ENCODE measurements at places on chromosomes 3 and 15. TPM values are rescaled to one million over a fixed set of nuclear protein-coding genes. Genes with fewer than 3 reads are reported as not detected.

OR5K2 gene
- total RNA-seq: not detected

CRYGS gene
- 0.67 TPM for total RNA-seq

CPN2 gene
- total RNA-seq: not detected

SNX22 gene
- 12.4 TPM for total RNA-seq

RAMAC gene
- 13.9 TPM for total RNA-seq

ZBTB47 gene
- 92.4 TPM for total RNA-seq

AHSG gene
- not detected for total RNA-seq

CD80 gene
- total RNA-seq: 0.20 TPM

AGTR1 gene
- total RNA-seq: 22.6 TPM

DCBLD2 gene
- total RNA-seq: 55.8 TPM

CCDC39 gene
- not detected for total RNA-seq

GRCh38 chr15:101534376-101534970 is 45.0 kb upstream of the PCSK6 start:
- peak; percentile 42 for DNase-seq

- no peak for DNase-seq
Measured at GRCh38 chr3:49512781-49513355, 41.4 kb upstream of the BSN start.

- DNase-seq: peak; percentile 65
Measured at GRCh38 chr3:4493941-4494894, 1.1 kb downstream of the ITPR1 start.

DNA sequence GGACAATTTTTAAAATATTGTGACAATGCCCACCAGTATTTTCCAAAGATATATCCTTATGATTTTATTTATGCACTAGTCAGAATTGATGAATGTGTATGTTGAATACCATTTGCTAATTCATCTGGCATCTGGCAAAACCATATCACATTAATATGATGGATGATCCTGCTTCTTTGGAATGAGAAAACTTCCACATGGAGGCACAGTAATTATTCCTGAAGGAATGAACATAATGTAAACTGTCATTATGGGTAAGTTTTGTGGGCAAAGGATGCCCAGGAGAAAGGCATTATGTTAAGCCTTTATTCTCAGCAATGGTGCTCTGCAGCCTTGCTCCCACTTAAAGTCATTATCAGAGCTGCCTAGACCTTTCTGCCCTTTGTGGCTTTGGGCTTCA is 113.0 kb upstream of the MME start:
- DNase-seq: no peak

DNA sequence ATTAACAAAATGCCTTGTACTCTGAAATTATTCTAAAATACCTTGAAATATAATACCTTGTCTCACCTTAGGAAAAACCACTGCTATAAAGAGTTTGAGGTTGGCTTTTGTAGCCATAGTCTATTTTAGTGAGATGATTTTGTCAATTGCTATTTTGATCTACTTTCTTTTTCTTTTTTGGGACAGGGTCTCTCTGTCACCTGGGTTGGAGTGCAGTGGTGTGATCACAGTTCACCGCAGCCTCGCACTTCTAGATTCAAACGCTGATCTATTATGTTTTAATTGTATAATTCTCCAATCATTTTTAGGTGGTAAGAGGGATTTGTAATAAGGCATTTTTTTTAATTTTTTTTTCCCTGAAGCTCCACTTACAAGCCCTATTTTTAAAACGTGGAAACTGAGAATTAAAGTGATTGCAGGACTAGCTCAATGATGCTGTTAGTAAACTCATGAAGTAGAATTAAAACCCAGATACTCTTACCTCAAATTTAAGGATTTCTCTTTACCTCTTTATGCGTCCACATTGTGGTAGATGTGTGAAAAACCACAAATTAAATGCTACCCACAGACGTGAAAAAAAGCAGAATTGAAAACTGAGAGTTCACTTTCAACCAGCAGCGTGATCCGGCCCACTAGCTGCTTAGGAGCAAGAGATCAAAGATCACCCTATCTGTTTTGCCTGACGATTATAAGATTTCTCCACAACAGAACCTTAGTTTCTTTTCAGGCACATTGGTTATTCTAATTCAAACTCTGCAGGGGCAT is 384.2 kb downstream of the CGGBP1 start:
- no peak for DNase-seq

GRCh38 chr3:23165571-23165970 is 37.6 kb upstream of the UBE2E2 start:
- no peak for DNase-seq

DNA sequence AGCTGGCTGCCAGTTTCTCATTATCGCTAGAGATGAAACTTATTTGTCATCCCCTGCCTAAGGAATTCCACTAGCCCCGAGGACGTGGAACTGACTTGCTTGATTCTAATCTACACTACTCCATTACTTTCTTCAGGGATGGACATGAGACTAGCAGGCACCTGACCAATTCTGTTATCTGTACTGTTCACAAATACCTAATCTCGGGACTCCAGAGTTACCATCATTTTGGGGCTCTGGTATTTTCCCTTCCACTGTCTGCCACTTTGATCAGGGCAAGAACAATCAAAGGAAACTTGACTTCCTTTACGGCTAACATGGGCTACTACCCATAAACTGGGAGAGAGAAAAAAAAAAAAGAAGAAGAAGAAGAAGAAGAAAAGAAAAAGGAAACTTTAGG is 27.8 kb downstream of the BMF start:
- DNase-seq: no peak

GRCh38 chr15:32676169-32676568 is 34.7 kb downstream of the SCG5 start:
- no peak for DNase-seq

DNA sequence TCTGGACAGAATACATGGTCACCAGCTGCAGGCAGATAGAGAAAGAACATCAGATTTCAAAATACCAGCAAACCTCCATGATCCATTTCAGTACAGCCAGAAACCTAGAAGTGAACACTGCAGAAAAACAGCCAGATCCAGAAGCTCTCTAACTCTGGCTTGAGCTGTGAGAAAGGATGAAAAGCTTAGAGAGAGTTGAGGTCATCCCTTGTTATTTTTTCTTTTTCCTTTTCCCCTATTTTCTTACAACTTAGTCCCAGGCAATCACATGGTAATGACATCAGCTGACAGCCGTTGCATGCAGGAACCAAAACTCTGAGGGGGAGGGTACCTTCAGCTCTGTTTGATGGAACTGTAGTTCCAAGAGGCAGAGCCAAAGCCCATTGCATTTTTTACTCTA is 113.2 kb downstream of the TCF12 start:
- DNase-seq: no peak
